ENCODE measurements at places on chromosomes 5 and 9. TPM values are rescaled to one million over a fixed set of nuclear protein-coding genes. Genes with fewer than 3 reads are reported as not detected.
A peak's percentile ranks its signal among the peaks of the same experiment; 100 is the strongest.

Gene IFNB1
- not detected for polyA plus RNA-seq

Gene LCN6
- not detected for polyA plus RNA-seq

Gene PKD2L2
- polyA plus RNA-seq: 0.84 TPM

Gene CCNO
- 11.3 TPM for polyA plus RNA-seq

Gene PLPP7
- polyA plus RNA-seq: 2.7 TPM

Gene NMUR2
- 0.08 TPM for polyA plus RNA-seq

- DNase-seq: no peak
Measured at GRCh38 chr5:176646707-176647029, 616 bp upstream of the TSPAN17 start.

DNA sequence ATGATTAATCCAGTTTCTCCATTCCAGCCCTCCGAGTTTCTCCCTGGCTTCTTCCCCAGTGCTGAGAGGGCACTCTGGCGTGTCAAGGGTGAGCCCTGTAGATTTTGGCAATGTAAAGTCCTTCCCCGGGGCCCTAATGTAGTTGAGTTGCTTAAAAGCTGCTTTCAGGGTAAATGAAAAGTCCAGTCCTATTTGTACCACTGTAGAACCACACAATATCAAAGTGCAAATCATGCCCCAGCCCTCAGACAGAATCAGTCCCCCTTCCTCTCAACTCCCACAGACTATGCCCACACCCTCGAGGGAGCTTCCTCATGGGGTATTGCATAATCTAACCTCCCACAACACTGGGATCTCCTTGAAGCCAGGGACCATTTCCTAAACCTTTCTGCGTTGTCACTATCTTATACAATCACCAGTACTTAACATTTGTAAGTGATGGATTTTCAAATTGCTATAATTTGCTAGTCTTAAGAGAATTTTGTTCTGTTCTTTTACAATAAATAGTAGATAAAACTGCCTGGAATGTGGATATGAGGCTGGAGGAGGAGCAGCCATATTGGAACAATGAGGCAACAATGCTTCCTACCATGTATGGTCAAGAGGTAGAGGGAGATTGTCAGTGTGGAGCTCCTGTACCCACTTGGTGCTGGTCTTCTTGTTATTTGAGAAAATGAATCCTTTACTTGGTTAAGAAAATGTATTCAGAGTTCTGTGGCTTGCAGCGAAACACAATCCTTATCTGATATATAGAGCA lies 34.4 kb downstream of the ZNF366 start:
- no peak for DNase-seq

DNA sequence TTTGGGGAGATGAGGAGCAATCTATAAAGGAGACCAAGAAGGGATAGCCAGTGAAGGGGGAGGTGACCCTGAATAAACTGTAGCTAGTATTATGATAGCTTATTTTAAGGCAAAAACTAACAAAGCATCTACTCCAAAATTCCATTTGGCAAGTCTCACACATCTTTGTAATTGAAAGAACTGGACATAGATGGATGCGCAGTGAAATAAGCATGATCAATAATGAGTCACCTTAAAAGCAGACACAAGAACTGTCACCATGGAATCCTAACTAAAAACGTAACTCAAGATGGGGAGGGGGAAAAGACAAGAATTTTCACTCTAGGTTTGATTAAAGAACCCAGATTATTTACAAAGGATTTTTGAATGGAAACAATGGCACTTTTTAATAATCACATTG lies 164.5 kb downstream of the MED27 start:
- DNase-seq: no peak

DNA sequence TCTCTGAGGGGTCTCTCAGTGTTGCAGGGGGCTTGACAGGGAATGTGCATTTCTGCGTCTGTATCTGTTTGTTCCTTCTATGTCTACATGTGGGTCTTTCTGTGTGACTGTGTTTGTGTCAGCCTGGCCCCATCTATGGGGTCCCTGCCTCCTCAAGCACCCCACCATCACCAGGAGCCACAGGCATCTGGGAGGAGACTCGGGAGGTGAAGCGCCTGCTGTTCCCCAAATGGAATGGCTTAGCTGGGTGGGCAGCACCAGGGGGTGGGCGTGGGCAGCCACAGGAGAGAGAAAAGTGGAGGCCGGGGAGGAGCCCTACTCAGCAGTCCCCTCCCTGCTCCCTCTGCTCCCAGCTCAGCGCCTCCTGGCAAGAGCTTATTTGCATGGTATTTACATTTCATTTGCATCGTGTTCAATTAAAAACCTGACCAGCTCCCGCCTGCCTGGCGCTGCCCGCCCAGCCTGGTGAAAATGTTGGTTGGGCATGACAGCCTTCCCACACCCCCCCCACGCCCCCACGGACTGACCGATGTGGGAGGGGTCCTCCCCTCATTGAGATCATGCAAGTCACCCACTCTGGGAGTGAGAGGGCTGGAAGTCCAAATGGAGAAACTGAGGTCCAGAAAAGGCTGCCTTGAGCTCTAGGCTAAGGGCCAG lies 50.5 kb downstream of the CXXC5 start:
- peak; percentile 88 for DNase-seq

DNA sequence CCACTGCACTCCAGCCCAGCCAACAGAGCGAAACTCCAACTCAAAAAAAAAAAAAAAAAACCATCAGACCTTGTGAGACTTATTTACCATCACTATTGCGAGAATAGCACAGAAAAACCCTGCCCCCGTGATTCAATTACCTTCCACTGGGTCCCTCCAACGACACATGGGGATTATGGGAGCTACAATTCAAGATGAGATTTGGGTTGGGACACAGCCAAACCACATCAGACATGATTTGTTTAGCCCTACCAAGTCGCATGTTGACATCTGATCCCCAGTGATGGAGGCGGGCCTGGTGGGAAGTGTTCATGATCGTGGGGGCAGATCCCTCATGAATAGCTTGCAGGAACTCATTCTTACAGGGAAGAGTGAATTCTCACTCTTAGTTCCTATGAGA lies 26.6 kb downstream of the MYO10 start:
- DNase-seq: no peak

DNA sequence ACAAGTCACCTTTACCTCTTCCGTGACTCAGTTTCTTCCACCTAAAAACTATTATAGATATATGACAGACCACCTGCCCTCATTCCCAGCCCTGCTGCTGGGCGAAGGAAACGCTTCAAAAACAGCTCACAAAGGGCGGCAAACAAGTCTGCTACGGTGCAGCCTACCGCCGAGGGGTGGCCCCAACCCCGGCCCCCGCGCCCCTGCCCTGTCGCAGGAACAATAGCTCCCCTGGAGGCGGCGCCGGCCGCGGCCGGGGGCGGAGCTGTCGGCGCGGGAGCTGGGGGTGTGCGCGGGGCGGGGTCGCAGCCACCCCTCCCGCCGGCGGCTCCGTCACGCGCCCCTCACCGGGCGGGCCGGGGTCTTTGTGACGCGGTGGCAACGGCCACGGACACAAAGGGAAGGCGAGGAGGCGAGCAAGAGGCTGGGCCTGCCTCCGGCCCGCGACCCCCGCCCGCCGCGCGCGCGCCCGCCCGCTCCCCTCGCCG lies at the start of gene TMEFF1:
Gene TMEFF1, plus strand, starts transcription at position 362 of the 488 bp plus-strand sequence. CDS start 396 bp downstream, outside the sequence.
- no peak for DNase-seq

DNA sequence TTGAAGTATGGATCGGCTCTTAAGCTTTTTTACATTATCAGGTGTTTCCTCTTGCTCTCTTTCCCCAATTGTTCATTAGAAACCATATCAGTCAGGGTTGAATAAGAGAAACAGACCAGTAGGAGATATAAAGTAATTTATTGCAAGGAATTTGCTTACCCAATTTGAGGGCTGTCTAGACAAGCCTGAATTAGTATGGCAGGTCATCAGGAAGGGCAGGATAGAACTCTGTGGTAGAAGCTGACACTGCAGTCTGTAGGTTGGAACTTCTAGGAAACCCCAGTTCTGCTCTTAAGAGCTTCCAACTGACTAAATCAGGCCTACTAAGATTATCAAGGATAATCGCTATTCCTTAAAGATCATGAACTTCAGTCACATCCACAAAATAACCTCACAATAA lies 24.3 kb downstream of the ISOC1 start:
- DNase-seq: no peak

DNA sequence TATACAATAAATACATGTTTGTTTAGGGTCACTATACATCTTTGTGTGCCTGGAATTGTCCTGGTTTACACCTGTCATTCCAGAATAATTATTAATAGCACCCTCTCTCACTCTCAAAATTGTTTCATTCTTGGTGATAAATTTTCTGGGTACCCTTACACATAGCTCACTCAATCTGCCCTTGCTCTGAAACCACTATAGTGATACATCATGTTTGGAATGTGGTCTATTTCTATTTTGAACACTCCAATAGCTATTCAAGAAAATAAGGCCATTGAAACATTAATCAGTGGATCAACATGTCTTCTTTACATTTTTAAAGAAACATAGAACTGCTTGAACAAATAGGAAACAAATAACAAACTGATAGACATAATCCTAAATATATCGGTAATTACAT lies 158.7 kb downstream of the ARRDC3 start:
- DNase-seq: no peak

- no peak for DNase-seq
Measured at GRCh38 chr5:164748861-164749260, 1243.4 kb downstream of the MAT2B start.

DNA sequence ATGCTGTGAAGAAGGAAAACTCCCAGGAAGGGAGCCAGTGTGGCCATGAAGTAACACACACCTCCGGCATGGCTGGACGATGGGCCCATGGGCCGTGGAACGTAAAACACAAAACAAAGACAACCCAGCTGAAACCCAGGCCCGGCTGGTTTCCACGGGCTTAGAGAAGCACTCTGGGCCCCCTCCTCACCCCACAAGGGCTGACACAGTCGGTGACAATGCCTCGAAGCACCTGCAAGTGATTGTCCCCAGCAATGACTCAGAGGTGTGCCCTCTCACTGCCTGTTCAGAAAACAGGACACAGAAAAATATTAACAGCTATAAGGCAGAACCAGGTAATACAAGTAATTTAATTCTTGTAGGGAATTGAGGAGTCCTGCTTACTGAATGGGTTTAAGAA lies 135.3 kb downstream of the ROR2 start:
- no peak for DNase-seq

- no peak for DNase-seq
Measured at GRCh38 chr9:137820161-137820855, 57.3 kb upstream of the CACNA1B start.

DNA sequence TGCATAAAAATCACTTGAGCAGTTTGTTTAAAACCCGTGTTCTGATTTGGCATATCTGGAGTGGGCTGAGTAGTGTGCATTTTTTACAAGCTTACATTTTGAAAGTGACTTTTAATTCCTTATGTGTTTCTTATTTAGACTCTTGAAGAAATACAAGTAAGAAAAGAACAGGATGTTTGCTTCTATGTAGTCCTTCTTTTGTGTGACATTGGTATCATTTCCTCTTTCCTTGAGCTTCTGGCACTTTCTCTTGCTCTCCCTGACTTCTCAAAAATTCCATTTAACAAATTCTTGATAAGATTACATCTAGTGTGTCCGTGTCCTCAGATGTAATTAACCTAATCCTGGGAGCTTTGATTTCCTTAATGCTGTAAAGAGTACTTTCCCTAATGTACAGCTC lies 12.5 kb downstream of the GARNL3 start:
- DNase-seq: no peak

DNA sequence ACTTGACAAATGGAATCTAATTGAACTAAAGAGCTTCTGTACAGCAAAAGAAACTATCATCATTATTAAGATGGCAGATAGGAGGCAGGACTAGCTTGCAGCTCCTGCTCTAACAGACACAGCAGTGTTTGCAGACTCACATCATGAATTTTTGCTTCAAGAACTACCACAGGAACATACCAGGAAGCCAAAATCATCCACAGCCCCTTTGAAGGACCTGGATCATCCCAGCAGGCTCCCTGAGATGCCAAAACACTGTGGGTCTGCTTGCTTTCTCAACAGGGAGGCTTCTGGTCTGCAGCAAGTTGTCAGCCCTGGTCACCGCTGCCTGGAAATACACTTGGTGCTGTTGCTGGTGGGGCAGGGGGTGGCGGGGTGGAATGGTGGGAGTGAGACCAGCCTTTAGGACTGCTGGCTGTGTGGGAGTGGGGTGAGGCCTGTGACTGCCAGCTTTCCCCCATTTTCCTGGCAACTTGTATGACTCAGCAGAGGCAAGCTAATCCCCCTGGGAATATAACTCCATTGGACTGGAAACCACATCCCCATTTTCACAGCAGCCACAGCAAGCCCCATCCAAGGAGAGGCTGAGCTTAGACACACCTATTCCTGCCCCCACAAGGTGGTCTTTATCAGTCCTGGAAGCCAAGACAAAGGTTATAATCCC lies 533.8 kb upstream of the CYLC2 start:
- no peak for DNase-seq

DNA sequence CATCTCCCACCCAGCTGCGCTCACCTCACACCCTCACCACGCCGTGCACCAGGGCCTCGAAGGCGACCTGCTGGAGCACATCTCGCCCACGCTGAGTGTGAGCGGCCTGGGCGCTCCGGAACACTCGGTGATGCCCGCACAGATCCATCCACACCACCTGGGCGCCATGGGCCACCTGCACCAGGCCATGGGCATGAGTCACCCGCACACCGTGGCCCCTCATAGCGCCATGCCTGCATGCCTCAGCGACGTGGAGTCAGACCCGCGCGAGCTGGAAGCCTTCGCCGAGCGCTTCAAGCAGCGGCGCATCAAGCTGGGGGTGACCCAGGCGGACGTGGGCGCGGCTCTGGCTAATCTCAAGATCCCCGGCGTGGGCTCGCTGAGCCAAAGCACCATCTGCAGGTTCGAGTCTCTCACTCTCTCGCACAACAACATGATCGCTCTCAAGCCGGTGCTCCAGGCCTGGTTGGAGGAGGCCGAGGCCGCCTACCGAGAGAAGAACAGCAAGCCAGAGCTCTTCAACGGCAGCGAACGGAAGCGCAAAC lies 1.1 kb downstream of the POU4F3 start:
- DNase-seq: no peak

DNA sequence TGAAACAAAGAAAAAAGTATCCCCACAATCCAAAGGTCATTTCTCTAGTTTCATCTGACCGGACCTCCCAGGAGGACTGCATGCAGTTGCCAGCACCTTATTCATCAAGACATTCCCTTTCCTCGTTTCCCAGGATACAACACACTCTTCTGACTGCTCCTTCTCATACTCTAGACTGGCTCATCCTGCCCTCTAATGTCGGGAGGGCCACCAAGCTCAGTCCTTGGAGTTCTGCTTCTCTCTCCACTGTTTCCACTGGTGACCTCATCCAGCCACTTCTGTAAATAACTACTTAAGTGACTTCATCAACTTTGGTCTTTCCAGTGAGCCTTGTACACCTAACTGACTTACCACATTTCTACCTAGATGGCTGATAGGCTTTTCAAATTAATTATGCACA lies 179.1 kb downstream of the EPB41L4A start:
- DNase-seq: no peak

GRCh38 chr5:72476721-72477120 lies 30.5 kb downstream of the ZNF366 start:
- no peak for DNase-seq

- DNase-seq: no peak
Measured at GRCh38 chr9:87271696-87272477, 225.8 kb upstream of the DAPK1 start.

Data from left renal cortex interstitium (tissue), 4 donors.